Stimulated activated CD4-positive, alpha-beta T cell treated with anti-CD3 and anti-CD28 coated beads, Interleukin-1b, Interleukin-23, amount 100 ng/mL, for 1 hour (primary cell): ENCODE measurements at places on chromosomes 1 and 21.

DNA sequence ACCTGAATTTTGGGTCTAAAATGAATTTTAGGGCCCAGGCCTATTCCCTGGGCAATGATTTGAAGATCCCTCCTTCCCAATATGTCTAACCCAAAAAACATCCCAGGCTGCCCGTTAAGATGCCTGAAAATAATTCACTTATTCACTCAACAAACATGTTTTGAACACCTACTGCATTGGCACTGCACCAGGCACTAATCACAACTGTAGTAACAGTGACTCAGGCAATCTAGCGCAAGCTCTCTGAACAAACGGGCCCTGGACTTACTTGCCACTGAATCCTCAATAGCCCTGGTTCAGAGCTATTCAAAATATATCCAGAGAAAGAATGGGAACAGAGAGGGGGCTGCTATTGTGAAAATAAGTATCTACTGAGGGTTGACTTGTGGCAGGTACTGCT is 4.2 kb downstream of the CD244 start:
- DNase-seq, result no peak

DNA sequence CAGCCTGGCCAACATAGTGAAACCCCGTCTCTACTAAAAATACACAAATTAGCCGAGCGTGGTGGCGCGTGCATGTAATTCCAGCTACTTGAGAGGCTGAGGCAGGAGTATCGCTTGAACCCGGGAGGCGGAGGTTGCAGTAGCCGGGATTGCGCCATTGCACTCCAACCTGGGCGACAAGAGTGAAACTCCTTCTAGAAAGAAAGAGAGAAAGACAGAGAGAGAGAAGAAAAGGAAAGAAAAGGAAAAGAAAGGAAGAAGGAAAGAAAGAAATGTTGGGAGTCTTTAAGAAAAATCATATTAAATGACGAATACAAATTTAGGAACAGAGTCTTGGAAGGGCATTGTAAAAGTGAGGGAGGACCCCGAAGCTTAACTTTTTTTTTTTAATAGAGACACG is 1.8 kb upstream of the HNRNPR start:
- DNase-seq, result no peak

GRCh38 chr1:121516234-121516967 is 331.6 kb downstream of the SRGAP2C start:
- no peak for DNase-seq

DNA sequence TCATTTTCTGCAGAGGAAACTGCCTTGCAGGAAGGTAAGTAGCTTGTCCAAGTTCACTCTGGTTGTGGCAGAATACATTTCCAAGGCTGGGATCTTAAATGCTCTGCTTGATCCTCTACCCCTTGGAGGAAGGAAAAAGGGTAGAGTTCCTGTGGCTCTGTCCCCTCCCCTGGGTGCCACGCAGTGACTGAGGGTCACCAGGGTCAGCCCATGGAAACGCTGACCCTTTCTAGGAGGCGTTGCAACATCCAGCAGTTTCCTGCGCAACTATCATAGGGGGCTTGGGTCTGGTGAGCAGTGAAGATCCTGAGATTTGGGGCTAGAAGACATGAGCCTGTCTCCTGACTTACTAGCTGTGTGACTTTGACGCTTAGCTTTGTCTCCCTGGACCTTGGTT is 29.4 kb upstream of the EPS8L3 start:
- DNase-seq, result no peak

GRCh38 chr21:41396558-41397075 is 29.4 kb upstream of the MX1 start:
- DNase-seq, result no peak

GRCh38 chr1:3742439-3743298 is 9.6 kb upstream of the CCDC27 start:
- no peak for DNase-seq

DNA sequence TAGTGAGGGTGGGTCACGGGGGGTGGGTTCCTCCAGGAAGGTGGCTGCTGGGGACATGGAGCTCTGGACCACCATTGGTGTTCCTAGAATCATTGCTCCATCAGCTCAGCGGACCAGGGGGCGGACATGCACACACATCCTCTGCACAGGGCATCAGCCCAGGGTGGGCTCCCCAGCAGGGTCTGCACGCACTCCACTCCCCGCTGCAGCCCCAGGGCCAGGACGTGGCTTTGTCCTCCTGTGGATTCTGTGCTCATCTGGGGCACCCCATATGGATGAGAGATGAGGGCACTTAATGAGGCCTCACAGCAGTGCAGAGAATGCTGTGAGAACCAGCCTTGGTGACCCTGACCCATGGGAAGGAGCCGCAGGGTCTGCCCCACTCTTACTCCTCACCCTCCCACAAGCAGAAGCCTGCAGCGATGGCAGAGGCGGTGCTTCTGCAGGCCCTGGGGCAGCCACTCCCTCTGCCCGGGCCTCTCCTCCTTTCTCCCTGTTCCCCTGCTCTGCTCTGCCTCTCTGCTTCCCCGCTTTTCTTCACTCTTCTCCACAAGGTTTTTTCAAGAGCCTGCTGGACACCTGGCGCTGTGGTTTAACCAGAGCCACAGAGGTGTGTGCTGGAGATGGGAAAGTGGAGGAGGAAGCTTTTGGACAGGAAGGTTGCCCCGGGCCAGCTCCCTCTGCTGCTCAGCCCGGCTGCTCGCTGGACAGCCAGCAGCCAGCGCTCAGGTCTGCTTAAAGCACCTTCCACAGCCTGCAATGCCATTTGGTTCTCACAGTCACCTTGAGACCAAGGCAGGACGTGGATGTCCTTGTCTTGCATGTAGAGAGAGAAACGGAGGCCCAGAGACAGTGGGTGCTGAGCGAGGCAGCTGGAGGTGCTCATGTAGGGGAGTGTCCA is 26.3 kb upstream of the PCBP3 start:
- DNase-seq, result no peak

DNA sequence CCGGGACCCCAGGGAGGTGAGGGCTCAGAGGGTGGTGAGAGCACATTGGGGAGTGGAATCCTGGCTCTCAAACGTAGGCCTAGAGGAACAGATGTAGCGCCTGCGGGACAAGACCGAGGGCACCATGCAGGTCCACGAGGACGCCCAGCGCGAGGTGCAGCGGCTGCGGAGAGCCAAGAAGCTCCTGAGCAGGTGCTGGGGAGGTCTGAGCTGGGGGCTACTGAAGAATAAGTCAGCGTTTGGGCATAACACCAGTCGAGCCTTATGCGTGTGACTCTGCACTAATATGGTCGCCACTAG is 2.6 kb upstream of the NBPF3 start:
- no peak for DNase-seq

GRCh38 chr1:197465528-197466327 is 197.7 kb downstream of the CRB1 start:
- DNase-seq, result no peak

- DNase-seq, result no peak
These were observed 112.7 kb upstream of the COA6 start for GRCh38 chr1:234260578-234260977.

GRCh38 chr1:176187001-176187400 is 20.1 kb downstream of the COP1 start:
- DNase-seq, result no peak

DNA sequence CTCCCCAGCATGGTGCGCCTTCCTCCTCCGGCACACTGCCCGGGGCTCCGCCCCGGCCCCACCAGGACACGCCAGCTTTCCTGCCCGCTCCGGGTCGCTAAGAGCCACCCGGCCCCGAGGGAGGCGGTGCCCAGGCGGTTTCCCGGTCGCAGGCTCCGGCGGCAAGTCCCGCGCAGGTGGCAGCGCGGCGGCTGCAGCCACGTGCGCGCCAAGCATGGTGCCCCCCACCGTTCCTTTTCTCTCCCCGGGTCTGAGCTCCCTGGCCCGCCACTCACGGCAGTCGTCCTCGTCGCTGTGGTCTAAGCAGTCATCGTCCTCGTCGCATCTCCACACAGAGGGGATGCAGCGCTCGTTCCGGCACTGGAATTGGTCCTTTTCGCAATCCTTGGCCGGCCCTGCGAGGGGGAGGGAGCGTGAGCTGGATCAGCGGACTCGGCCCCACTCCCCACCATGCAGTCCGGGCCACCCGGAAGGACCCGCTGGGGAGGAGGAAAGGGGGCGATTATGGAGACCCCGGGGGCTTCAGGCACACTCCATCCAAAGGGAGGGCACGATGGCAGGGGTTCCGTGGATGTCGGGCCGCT is 1.2 kb downstream of the LRP8 start:
- no peak for DNase-seq

DNA sequence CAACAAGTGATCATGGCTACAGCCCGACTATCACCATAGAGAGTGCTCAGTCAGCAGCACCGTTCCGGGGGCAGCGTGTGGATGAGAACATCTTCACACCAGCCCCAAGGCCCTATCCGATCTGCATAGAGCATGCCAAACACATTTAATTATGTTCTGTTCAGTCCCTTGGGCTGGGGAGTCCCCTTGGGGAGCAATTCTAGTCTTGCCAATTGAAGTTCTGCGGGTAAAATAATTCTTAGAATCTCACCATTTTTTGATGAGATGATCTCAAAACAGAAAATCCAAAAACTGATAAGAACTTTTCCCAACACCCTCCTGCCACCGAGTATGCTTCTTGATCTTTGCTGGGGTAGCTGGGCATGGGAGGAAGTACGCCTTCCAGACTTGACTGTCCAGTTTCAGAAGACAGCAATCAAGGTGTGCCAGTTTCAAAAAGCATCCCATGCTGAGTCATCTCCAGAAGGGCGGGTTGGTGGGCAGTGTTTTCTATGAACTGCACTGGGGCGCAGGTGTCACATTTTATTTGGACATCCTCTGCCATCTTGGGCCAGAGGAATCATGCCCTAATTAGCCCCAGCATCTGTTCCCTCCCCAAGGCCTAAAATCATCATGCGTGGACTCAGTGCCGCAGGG is 20.8 kb upstream of the PTPRF start:
- no peak for DNase-seq

- no peak for DNase-seq
These were observed 89.5 kb downstream of the CLEC20A start for GRCh38 chr1:178407215-178407614.

- no peak for DNase-seq
These were observed 4.5 kb upstream of the KLF17 start for GRCh38 chr1:44114098-44114497.

DNA sequence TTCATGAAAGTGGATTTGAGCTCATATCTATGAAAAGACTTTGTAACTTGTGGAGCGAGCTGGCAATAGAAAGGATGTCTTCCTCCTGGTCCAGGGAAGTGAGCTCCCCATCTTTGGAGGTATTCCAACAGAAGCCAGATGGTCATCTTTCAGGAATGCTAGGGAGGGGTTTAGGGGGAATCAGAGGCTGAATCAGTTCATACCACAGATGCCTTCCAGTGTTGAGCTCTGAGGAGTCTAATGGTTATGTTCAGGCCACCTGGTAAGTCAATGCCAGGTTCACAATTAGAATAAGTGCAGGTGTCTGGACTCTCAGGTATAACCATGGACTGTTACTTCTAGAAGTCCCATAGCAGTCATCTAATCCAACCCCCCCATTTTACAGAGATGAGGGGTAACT is 119.1 kb downstream of the ACTL8 start:
- DNase-seq, result no peak

DNA sequence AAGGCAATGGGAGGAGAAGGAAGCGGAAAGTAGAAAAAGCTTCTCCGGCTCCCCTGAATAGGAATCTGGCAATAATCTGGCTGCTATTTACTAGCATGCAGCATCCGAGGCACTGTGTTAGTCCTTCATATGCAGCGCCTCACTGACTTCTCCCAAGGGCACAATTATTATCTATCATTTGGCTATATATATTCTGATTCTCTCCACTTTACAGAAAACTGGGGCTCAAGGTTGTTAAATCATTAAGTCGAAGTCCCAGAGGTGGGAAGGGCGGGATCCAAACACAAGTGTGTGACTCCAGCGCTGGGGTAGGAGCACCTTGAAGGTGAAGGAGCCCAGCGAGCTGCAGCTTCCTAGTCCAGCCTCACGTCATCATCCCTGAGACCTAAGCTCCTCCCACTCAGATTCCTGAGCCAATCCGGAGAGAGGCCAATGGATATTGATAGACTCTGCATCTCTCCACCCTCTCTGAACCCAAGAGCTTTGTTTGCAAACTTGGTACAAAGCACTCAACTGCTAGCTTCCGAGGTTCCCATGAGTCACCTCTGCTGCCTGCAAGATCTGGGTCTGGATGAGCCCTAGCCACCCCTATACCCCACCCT is 16.6 kb upstream of the EYA3 start:
- DNase-seq, result no peak

DNA sequence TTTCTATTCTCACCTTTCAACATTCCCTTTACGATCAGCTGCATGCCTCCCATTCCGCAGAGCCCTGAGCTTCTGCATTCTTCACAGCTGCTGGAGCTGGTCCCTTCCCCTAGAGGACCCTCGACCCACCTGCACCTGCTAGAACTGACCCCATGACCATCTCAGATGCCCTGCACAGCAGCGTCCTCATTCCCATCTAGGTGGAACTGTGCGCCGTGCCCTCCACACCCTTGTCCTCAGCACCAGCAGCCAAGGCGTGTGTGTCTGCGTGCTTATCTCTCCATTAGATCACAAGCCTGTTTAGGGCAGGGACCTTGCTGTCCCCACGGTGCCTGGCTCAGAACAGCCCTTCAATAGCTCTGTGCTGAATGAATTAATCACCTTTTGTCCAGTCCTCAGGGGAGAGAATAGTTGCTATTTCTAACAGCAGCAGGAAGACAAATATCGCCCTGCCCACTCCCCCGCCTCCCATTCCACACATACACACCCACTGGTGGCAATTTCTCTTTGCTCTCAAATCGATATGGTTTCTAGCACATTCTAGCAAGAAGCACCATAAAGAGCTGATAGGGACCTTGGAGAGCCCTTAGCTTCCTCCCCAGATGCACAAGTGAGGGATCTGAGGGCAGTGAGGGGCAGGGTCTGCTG is 61.7 kb downstream of the KCNN3 start:
- no peak for DNase-seq

DNA sequence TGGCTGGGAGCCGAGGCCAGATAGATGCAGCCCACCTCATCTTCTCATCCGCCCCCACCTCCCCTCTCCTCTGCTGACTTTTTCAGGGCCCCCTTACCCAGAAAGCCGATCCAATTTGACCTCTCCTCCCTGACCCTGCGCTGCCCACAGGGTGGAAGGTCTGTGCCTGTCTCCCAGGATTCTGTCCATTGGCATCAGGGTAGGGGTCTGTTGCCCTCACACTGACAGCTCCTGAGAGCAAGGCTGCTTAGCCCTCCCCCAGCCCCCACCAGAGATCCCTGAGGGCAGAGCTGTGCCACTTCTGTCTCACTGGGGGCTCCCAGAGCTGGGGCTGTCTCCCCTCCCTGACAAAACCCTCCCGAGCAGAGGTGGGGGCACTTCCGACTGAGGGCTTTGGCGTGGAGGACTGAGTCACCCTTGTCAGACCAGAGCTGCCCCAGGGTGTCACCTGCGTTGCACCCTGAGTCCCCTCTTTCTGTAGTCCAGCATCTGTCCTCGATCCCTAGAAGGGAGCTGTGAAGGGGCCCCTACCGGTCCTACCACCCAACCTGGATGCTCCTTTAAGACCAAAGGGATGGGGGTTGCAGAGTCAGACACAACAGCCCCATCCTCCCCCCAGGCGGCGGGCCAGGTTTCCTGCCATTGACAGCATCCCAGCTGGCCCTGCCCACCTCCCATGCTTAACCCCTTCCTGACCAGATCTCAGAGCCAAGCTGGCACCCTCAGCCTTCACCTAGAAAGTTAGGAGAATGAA is 2.4 kb upstream of the FAM110D start:
- no peak for DNase-seq
